ENCODE measurements at places on chromosomes 13 and 19.

GRCh38 chr13:108985166-108985565, 355.8 kb downstream of the MYO16 start:
- DNase-seq, result no peak

GRCh38 chr13:25963674-25964073, 88.1 kb downstream of the SHISA2 start:
- no peak for DNase-seq

GRCh38 chr19:38974624-38975213, 823 bp downstream of the FBXO17 start:
- no peak for DNase-seq

DNA sequence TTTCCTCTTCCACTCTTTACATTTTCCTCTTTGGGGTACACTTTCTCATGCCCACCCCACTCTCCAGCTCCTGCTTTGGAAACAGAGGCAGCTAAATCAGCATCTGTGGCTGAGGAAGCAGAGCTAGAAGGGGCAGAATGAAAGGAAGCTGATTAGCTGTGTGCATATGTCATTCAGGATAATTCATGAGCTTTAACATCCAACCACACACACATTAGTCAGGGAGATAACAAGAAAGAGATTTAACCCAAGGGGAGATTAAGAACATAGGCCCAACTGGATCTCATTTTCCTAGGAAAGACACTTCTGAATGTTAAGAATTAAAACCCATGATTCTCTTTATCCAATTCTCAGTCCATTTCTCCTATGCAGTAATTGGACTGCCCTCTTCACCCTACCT, 405.5 kb downstream of the TBC1D4 start:
- DNase-seq, result no peak

DNA sequence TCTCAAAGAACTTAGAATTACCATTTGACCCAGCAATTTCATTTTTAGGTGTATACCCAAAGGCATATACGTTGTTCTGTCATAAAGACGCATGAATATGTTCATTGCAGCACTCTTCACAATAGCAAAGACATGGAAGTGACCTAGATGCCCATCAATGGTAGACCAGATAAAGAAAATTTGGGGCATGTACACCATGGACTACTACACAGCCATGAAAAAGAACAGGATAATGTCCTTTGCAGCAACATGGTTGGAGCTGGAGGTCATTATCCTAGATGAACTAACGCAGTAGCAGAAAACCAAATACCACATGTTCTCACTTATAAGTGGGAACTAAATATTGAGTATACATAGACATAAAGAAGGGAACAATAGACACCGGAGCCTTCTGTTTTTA, 20.7 kb downstream of the PAN3 start:
- peak; percentile 37 for DNase-seq

- no peak for DNase-seq
Measured at GRCh38 chr13:71803066-71803465, 63.9 kb downstream of the DACH1 start.

GRCh38 chr19:4976401-4977298, 7.7 kb downstream of the KDM4B start:
- DNase-seq, result no peak

GRCh38 chr19:35177377-35178274, 23.1 kb downstream of the FXYD5 start:
- DNase-seq, result no peak

GRCh38 chr19:10643172-10643967, 10.8 kb upstream of the ILF3 start:
- no peak for DNase-seq

DNA sequence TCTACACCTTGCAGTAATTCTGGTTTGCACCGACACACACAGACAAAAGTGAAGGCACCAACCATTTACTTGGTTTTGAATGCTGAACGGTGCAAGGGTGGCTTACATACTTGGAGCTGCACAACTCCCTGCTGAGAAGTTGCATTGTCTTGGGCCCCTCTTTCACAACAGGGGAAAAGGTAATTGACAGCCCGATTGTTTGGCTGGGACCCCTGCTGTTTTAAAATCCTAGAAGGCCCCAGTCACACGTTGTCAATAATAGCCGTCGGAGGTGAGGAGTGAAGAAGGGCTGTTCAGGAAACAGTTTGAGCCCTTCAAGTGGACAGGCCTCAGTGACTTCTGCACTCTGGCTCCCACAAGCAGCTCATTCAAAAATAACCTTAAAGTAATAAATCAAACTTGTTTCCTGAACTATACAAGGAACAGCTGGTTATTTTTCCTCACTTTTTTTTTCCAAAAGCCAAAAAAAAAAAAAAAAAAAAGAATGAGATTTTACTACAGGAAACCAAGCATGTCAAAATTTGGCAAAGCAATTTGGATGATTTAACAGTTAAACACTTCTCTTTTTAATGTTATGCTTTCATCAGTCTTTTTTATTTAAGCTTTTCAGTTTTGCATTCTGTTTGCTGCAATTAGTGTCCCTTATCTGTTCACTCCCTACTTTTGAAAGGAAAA, 19.0 kb upstream of the SPRY2 start:
- no peak for DNase-seq
